Stimulated activated CD8-positive, alpha-beta memory T cell treated with anti-CD3 and anti-CD28 coated beads, Interleukin-2, amount 100 ng/mL, for 1 hour (primary cell): ENCODE measurements at places on chromosomes 5 and 9.

- DNase-seq: no peak
These were observed 84.1 kb upstream of the SPATA31D4 start for GRCh38 chr9:81844131-81844567.

DNA sequence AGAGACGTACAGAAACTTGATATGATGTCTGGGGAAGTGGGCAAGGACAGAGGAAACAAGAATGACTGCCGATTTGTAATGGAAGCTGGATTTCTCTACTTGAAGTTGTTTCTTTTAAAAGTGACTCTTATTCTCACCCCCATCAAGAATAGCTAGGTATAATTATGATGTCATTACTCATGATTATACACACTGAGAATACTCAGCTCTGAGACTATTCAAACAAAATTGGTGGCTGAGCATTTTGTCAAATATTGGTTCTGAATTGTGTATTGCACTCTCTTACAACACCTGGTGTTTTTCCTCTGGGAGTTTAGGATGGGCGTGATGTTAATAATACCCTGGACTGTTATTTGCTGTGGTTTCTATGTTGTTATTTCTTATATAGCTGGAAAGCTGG is 46.3 kb downstream of the MAST4 start:
- DNase-seq: no peak

GRCh38 chr9:127173063-127173462 is 50.6 kb upstream of the ANGPTL2 start:
- DNase-seq: no peak

DNA sequence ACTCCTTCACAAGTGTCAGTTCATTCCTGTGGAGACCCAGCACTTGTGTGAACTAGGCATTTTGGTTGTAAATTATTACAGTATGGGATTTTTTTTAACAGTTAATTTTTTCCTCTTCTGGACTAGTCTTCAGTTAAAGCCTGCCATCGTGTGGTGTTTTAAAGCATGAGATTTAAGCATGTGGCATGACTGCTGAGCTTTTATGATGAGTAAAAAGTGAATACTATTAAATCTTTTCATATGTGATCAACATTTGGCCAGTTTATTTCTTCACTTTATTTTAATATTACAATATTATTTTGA is 25.0 kb downstream of the LMNB1 start:
- no peak for DNase-seq
